ENCODE measurements at places on chromosomes 1 and 21.

DNA sequence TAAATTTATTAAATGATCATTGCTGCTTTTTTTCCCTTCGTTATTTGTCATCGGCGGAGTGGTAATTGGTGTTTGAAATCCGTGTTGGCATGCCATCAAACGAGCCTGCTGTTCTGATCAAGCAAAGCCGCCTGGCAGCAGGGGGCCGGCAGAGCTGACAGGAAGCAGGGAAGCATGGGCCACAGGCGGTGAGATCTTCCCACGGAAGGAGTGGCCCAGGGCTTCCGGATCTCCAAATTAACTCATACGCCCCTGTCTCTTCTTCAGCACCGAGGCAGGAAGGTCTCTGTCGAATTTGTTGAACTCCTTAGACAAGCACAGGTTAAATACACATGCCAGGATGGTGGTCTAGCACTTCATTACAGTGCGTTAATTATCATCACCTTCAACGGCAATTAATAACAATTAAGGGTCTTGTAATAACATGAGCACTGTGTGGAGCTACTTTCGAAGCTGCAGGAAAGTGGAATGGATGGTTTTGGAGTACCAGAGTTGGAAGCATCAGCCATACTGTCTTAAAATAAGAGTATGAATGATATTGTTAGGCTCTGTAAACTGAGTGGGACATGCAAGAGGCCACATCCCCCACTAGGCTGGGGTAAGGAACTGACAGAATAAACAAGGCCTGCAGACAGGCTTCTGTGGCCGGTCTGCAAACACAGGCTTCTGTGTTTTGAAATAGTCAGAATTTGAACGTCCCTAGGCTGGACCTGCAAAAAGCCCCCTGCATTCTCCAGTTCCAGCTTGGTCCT, 199.4 kb upstream of the DAB1 start:
- no peak for DNase-seq

- no peak for DNase-seq
Measured at GRCh38 chr1:36602184-36602583, 119.5 kb upstream of the CSF3R start.

- DNase-seq = peak; percentile 63
Measured at GRCh38 chr1:36342426-36343185, 19.2 kb upstream of the EVA1B start.

DNA sequence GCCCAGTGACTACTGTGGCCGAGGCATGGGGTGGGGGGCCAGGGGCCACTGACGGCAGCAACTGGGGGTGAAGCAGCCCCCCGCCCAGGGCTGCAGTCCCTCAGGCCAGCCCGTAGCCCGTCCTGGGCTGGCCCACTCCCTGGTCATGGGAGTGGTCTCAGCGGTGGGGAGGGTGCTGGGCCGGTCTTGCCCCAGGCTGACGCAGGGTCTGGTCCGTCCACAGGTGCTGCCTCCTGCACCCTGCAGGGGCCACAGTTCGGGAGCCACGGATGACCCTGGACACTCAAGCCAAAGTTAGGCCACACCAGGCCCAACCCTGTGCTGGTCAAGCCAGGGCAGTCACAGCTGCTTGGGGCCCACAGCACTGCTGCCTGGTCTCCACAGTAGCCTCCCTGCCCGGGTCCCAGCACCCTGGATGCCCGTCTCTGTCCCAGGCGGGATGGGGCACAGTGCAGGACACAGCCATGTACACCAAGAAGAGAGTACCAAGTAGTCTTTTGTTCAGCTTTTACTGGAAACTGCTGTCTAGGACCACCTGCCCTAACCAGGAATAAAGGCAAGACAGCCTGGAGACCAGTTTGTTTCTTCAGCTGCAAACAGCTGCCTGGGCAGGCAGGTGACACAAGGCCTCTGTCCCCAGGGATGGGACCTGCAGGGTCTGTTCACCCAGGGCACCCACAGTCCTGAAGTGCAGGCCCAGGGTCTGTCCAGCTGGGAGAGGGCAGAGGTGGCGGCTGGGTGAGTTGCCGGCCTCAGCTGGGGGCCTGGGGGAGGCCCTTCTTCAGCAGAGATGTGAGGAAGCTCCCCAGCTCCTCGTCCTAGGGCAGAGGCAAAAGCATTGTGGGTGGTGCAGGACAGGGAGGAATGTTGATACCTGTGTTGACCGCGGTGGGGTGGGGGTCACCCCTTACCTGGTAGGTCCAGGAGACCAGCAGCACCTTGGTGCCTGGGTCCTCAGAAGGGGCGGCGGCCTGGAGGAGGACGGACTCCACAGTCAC, 3.0 kb downstream of the PUSL1 start:
- no peak for DNase-seq

GRCh38 chr1:110798691-110799256, 74.2 kb upstream of the CD53 start:
- DNase-seq = no peak

DNA sequence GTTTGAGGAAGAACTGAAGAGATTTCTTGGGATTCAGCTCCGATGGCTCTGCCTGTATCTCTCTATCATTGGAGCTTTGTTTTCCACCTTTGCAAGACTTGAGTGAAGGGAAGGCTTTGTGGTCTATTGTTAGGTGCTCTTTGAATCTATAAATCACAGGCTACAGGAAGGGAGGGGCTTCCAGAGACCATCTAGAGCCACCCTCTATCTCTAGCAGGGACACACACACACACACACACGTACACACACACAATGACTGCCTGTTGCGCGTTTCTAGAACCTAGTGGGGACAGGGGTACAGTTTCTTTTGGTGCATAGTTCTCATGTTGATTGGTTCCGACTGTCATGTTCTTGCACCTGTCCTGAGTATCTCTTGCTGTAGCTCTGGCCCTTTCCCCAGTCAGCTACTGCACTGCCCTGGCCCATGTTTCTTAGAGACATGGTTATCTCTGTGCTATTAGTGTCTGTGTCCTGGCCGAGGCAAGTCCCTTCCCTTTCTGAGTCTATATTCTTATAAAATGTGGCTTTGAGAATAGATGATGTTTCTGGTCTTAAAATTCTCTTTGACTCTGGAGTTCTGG, 60.7 kb downstream of the MAN1C1 start:
- no peak for DNase-seq

DNA sequence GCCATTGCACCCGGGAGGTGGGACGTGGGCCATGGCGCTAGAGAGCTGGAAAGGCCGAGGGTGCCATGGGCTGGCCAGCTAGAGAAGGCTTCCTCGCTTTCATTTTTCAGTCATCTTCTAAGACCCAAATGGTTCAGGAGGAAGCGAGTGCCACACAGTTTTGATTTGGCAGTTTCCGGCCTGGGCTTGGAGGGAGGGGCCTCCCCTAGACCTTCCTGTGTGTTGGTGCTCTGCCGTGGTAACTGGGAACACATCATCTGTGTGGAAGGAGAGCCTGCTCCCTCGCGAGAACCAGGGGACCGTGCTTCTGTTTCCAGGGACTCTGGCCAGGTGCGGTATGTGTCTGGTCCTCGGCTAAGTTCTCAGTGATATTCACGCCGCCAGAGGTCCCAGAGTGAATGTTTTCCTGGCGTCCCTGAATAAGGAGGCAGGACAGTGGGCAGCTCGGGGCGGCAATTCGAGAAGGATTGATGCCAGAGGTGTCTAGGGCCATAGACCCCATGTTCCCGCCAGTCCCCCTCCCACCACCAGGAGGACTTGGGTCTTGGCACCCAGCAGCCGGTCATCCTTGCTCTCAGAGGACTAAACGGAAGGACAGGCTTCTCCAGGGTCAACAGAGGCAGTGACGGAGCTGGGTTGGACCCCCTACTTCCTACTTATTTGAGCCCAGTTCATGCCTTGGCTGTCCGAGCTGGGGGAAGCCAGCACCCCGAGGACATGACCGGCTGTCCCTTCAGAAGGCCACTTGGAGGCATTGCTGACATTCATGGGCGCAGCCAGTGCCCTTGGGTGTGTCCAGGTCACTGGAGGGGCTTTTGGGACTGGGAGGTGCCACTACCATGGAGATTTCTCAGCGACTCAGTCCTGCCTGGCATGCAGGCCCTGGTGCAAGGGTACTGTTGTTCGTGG, 2.7 kb upstream of the NPHP4 start:
- DNase-seq = peak; percentile 60

GRCh38 chr1:43427941-43428340, 25.8 kb downstream of the HYI start:
- DNase-seq = no peak

DNA sequence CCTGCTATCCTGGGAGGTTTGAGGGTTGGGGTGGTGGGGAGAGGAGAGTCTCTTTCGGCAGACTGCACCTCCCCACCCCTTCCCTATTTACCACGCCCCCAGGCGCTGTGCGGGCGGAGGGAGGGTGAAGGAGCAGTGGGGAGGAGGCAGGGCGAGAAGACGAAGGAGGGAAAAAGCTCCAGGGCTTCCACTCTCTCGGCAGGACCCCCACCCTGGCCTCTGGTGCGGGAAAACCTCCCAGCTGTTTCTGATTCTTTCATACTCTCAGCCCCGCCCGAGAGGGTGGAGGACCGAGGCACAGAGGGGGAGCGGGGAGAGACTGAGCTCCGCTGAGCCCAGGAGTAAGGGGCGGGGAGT, 866 bp upstream of the WNT2B start:
- DNase-seq = peak; percentile 46

- DNase-seq = no peak
Measured at GRCh38 chr1:116254776-116255175, 118.3 kb upstream of the ATP1A1 start.

GRCh38 chr1:186443638-186444037, 17.3 kb downstream of the PDC start:
- DNase-seq = no peak

DNA sequence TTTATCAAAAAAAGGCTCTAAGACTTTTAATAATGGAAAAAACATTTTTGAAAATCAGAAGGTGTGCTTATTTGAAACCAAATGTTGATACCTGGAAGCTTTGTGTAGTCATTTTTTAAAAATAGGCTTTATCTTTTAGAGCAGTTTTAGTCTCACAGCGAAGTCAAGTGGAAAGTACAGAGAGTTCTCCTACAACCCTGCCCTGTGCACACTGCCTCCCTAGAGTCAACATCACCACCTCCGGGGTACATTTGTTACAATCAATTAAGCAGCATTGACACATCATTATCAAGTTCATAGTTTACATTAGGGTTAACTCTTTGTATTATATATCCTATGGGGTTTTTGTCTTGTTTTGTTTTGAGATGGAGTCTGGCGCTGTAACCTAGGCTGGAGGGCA, 10.7 kb upstream of the ERO1B start:
- DNase-seq = no peak

DNA sequence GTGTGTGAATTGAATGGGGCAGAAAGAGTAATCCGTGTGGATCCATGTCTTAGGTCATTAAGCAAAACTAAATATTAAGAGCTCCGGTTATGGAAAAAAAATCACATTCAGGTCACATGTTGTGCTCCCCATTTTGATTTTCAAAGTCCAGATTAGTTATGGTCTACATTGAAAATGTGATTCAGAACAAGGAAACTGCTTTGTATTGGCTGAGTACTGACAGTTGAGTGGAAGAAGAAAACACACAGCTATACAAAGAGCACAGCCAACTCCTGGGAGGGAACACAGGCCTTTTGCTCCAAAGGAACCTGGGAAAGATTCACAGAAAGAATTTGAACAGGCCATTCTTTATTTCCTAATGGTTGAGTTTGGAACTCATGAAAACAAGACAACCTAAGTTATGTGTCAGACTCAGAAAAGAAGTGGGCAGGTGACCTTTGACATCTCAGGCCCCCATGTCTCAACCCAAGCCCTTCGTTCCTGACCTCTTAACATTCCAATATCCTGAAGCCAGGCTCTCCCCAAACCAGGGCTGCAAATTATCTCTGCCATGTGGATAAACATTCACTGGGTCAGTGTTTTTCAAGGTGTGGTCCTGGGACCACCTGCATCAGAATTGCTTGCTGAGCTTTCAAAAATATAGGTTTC, 159.3 kb upstream of the LMO4 start:
- DNase-seq = no peak

DNA sequence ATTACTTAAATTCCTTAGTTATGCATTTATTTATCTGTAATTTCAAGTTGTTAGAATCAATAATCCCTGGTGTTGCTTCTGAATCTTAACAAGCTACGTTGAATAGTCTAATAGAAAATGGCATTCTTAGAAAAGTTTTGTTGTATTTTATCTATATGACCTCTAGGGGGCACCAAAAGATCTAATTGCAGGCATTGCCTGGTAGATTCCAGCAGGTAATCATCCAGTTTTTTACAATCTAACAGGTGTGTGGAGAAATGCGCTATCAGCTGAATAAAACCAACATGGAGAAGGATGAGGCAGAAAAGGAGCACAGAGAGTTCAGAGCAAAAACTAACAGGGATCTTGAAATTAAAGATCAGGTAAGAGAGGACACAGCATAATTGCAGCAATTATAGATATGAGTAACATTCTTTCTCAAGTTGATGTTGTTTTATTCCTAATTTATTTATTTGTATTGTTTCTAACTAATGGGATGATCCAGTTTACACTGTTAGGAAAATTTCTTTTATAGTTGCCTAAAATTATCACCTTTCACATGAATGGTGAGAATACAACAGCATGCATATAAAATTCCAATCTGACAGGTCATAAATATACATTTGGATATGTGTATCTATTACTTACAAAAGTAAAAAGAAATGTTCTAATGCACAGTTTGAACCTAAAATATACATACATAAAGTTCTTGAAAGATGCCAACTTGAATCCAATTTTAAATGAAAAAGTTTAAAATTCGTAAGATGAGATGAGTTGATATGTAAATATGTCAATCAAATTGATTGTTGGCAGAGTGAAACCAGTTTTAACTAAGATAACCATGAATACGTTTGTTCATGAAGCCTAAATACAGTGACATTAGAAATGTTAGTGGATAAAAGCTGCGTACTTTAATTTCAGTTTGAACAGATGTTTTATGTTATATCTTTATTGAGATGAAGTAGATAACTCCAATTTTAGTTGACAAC, 88.4 kb downstream of the SDCCAG8 start:
- DNase-seq = no peak

DNA sequence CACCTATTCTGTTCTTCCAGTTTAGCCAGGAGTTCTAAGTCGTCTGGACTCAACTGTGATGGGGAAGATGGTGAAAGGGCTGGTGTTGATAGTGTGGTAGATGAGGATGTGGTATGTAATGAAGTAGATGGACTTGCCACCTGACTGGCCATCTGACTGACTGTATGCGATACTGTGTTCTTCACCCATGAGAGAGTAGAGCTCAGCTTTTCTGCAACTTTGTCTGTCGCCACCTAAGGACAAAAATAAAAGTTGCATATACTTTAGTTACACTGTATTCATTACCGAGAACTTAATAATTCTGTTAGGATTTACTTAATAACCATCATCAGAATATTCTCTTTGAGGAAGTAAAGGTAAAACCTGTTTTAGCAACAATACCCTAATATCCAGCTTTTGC, 48.5 kb downstream of the EVI5 start:
- no peak for DNase-seq

DNA sequence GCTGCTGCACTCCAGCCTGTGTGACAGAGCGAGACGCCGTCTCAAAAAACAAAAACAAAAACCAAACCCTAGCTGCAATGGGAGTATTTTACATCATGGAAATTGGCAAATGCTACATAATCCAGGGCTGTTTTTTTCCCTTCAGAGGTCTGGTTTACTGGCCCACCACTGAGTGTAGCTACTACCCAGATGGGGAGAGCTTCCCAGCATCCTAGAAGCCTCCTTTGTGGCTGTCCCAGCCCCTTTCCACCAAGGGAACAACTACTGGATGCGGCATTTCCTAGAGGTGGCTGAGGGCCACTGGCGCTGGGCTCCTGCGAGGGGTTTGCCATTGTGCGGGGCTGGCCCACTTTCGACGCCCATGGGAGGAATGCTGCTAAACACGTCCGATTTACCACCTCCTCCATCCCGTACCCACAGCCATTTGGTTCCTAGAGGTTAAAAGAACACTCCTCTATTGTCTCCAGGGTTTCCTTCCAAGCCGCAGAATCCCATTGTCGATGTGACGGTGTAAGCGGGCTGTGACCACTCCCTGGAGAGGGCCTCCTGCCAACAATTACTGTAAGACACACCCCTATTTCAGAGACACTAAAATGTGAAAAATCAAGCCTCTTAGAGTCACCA, 55.4 kb downstream of the RUNX3 start:
- no peak for DNase-seq

- DNase-seq = no peak
Measured at GRCh38 chr1:43773821-43774220, 66.5 kb downstream of the ST3GAL3 start.

Data from activated CD8-positive, alpha-beta memory T cell treated with anti-CD3 and anti-CD28 coated beads, Interleukin-2, amount 50 U/mL, for 4 hours (primary cell).